ENCODE measurements at places on chromosomes 6 and 20. TPM values are rescaled to one million over a fixed set of nuclear protein-coding genes. Genes with fewer than 3 reads are reported as not detected.

- no peak for DNase-seq
Measured at GRCh38 chr20:3044336-3044965, 1.0 kb downstream of the GNRH2 start.

Gene FAM83C
- 12.6 TPM for polyA plus RNA-seq

Gene PNPLA1
- 0.32 TPM for polyA plus RNA-seq

- no peak for DNase-seq
Measured at GRCh38 chr20:45934046-45934585, 367 bp upstream of the PCIF1 start.

Gene HLA-DOA
- polyA plus RNA-seq: not detected

GRCh38 chr6:13447949-13448724, 39.3 kb downstream of the GFOD1 start:
- DNase-seq: no peak

All from keratinocyte (primary cell).